ENCODE measurements at places on chromosomes 1 and 21. TPM values are rescaled to one million over a fixed set of nuclear protein-coding genes. Genes with fewer than 3 reads are reported as not detected.

DNA sequence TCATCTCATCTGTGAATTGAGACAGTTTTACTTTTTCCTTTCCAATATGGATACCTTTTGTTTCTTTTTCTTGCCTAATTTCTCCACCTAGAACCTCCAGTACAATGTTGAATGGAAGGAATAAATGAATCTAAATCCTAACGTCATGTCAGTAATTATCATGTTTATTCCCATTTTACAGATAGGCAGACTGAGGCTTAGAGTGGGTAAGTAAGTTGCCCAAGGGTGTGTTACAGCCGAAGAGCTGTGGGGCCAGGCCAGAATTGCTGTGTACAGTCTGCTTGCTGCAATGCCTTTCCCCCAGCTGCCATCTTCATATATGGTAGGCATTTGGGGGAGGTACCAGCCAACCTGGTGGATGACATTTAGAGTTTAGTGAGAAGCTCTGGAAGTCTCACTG, 162.7 kb downstream of the CAMTA1 start:
- DNase-seq: no peak

DNA sequence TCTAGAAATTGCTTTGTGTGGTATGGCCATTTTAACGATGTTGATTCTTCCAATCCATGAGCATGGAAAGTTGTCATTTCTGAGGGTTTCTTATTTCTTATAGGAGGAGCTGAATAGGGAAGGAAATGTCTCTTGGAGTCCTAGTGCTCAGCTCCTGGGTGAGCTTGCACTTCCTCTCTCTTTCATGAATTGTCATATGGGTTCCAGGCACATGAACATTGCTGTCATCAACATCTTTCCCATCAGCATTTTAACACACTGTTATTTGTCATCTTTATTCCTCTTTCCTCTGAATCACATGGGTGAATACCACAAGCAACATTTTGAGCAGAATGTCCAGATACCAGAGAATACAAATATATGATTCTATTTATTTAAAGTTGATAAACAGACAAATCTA, 23.4 kb downstream of the SLAMF6 start:
- DNase-seq: no peak

- DNase-seq: no peak
Observed at GRCh38 chr1:52386458-52386857, 17.8 kb downstream of the ORC1 start.

DNA sequence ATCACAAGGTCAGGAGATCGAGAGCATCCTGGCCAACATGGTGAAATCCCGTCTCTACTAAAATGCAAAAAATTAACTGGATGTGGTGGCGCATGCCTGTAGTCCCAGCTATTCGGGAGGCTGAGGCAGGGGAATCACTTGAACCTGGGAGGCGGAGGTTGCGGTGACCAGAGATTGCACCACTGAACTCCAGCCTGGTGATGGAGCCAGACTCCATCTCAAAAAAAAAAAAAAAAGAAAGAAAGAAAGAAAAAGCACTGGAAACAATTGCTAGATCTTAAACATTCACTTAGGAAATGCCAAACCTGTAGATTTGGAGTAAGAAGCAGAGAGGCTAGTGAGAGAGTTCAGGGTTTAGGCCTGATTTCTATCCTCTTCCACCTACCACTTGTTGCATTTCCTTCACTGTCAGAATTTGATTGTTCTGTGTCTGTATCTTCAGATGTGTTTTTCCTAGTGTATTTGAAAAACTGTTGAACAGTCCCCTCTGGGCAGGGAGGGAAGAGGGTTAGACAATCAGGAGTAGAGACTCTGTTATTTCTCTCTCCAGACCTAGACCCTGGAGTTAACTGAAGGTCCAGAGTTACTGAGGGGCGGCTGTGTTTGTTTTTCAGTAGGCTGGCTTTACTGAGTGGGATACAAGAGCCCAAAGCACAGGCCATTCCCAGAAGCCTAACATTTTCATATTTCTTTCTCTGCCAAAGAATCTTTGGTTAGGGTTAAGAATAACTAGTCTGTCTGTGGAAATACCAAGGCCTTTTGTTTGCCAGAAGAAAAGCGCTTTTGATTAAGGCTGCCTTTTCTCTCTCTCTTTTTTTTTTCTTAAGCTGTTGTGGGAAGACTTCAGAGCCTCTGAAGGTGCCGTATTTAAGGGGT, 31.1 kb upstream of the MACF1 start:
- DNase-seq: no peak

DNA sequence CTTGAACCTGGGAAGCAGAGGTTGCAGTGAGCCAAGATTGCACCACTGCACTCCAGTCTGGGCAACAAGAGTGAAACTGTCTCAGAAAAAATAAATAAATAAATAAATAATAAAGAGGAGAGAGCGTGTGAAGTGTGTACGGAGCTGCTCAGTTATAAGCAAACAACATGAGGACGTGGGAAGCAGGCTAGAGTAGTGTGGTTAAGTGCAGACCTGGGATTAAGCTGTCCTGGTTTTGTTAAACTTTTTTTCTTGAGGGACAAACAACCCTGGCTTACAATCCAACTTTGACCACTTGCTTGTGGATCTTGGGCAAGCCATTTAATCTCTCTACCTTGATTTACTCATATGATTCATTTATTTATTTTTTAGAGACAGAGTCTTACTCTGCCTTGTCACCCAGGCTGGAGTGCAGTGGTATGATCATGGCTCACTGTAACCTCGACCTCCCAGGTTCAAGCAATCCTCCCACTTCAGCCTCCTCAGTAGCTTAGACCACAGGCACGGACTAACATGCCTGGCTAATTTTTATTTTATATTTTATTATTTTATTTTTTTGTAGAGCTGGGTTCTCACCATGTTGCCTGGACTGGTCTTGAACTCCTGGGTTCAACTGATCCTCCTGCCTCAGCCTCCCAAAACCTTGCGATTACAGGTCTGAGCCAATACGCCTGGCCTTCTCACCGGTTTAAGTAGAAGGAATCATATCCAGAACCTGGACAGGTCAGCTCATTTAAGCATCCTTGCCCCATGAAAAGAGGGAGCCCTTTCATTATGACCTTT, 52.7 kb downstream of the RPS6KA1 start:
- DNase-seq: no peak

DNA sequence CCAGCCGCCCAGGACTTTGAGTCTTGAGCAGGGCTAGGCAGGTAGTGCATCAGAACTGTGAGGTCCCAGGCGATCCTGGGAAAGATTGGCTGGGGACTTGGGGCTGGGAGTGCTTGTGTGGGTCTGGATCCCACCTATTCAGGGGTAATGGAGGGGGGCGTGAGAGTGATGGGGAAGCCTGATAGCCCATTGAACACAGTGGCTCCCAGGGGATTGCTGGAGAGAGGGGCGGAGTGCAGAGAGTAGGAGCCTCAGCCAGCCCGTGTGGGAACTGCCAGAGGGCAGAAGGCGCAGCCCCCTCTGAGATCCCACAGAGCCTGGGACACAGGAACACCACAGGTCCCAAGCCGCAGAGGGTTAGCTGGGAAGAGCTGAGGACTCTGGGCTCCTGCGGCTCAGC, 19.3 kb upstream of the PDZK1IP1 start:
- no peak for DNase-seq

DNA sequence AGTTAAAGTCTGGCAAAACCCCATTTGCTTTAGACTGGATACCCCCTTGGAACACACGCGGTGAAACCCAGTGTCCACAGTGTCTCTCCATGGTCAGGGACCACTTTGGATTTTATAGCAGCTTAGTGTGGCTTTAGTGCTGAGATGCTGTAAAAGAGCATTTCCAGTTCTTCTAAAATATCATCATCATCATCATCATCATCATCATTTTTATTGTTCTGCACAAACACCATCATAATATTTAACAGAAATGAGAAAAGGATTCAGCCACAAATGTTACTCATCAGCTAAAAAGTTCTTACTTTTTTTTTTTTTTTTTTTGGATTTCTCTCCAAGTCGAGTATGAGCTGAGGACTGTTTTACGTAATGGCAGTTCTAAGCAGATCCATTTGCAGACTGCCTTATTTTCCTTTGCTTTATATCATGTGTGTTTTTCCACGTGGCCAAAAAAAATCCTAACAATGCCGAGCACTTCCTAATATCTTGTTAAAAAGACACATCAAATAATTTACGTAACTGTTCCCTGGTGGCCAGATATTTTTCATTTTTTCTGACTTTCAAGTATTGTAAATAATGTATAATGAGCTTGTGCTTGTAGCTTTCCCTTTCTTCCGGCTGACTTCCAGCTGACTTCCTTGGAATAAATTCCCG, 62.8 kb downstream of the EVA1C start:
- DNase-seq: no peak

DNA sequence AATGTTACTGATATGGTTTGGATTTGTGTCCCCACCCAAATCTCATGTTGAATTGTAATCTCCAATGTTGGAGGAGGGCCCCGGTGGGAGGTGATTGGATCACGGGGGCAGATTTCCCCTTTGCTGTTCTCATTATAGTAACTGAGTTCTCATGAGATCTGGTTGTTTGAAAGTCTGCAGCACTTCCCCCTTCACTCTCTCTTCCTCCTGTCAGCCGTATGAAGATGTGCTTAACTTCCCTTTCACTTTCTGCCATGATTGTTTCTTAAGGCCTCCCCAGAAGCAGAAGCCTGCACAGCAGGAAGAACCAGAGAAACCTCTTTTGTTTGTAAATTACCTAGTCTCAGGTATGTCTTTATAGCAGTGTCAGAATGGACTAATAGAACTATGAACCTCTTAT, 28.4 kb downstream of the TRIM33 start:
- DNase-seq: no peak

GRCh38 chr1:92747735-92748134, 37.2 kb downstream of the EVI5 start:
- no peak for DNase-seq

DNA sequence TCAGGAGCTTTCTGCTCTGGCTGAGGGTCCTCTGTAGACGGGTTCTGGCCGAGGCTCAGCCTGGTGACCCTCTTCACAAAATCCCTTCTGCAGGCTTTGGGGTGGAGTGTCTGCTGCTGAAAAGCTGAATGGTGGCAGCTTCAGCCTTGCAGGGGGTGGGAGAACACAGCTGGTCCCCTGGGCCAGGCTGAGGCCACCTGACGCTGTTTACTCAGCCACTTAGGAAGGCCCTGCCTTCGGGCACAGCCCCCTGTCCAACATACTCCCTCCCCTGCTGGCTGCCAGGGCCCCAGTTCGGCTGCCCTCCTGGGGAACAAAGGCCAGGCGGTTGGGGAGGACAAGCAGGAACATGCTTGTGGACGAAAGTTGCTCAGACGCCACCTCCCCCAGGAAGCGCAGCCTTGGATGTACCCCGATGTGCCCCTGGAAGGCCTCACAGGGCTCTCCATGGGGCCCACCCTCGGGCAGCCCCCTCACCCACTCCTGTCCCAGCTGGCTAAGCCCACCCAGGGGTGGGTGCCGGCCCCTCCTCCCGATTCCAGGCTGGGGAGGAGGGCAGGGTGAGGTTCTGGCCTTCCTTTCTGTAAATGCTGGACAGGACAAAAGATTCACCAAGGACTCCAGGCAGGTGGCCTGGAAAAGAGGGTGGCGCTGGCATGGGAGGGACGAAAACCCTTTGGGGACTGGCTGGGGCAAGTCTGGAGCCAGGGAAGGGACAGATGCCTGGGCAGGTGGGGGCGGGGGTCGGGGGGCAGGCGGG, at the start of gene ANKRD65:
Gene ANKRD65 (minus strand): TSS at position 130 of the 760 bp plus-strand sequence. CDS start 271 bp downstream, outside the sequence.
- DNase-seq: no peak

DNA sequence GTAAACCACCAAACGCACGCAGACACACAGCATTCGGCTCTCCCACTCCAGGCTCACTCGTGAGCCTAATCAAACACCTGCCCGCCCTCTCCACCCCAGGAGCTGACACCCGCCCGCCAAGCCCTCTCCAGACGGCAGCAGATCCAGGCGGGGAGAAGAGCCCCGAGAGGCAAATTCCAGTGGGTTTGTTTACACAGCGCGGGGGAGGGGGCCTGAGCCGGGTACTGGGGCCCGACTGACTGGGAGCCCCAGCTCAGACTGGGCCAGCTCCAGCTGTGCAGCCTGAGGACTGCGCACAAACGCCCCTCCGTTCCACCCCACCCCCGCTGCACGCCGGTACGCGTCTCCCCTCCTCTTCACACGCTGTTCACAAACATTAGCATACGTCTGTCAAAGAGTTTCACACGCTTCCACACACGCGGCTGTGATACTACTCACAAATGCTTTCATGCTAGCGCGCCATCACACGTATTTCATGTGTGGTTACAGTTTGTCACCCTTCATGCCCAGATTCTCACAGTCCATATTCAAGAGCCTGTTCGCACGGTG, 1.0 kb upstream of the EFNA1 start:
- no peak for DNase-seq

- no peak for DNase-seq
Observed at GRCh38 chr1:29760067-29760564, 523.8 kb downstream of the PTPRU start.

DNA sequence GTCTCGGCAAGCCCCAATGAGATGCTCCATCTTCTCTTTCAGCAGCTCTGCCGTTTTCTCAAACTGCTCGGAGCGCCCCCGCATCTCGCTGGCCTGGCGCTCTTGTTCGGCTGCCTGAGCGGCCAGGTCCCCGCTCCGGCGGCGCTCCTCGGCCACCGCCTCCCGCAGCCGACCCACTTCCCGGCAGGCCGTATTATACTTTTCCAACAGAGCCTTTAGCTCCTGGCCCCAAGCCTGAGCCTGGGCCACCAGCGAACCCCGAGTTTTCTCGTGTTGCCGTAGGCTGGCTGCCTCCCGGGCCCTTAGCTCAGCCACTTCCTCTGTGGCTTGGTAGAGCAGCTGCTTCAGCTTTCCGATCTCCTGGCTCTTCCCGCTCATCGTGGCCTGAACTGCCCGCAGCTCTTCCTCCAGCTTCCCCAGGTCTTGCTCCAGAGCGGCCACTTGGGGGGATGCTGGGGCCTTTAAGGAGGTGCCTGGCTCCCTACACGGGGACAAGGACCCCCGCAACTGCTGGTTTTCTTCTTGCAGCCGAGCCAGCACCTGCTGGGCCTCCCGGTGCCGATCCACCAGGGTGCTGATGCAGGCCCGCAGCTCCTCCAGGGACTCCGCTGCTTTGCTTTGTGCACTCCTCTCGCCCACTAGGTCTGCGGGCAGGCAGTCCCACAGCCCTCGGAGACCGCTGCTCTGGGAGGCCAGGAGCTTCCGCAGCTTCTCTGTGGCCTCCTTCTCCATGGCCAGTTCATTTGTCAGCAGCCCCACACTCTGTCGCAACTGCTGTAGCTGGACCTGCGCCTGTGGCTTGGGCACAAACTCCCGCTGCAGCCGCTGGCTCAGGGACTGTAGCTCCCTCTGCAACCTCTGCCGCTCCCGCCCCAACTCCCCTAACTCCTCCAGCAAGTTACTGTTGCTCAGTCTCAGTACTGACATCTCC, 13.4 kb upstream of the PIAS3 start:
- DNase-seq: no peak

- DNase-seq: no peak
Observed at GRCh38 chr1:87842156-87842555, 513.5 kb downstream of the LMO4 start.

GRCh38 chr1:180765151-180765550, 133.3 kb downstream of the XPR1 start:
- DNase-seq: no peak

Gene B3GALT5
- not detected for total RNA-seq

Gene NASP
- 125 TPM for total RNA-seq

Gene KPRP
- total RNA-seq: not detected

Gene OR2L3
- total RNA-seq: not detected

Gene UBE2U
- total RNA-seq: not detected

Gene LYPLAL1
- total RNA-seq: 14.6 TPM

Gene MAST2
- total RNA-seq: 18.7 TPM

Gene MUTYH
- total RNA-seq: 16.3 TPM

Gene MFN2
- total RNA-seq: 77.2 TPM

Gene PATJ
- 2.9 TPM for total RNA-seq

Gene TFB2M
- total RNA-seq: 20.2 TPM

Gene CRP
- total RNA-seq: not detected
